ENCODE measurements at places on chromosomes 4 and X.

- peak; percentile 50 for DNase-seq
Measured at GRCh38 chrX:17374619-17375366, at the start of gene NHS. Gene NHS, plus strand, starts transcription at chrX:17375200. Its CDS starts 558 bp downstream, at chrX:17375758.

DNA sequence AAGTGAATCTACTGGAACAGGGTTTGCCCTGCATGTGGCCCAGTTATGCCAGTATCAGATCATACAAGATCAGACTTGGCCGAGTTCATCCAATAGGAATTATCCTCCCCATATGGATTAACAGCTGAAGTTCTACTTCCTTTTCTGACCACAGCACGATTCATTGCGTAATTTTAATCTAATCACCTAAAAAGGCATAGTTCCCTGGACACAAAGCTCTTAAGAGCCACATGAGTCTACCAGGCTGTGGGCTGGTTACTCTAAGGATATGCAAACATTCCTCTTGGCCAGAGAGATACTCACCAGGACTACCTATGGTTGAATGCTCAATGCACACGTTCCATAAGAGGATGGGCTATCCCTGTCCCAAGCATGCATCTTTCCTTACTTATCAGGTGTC, 46.9 kb downstream of the CHST7 start:
- DNase-seq, result no peak

GRCh38 chr4:44071959-44072955, 376.4 kb downstream of the KCTD8 start:
- no peak for DNase-seq

- no peak for DNase-seq
Measured at GRCh38 chr4:153433754-153434105, 32.4 kb upstream of the TMEM131L start.

GRCh38 chrX:40175511-40176350, 78.0 kb upstream of the BCOR start:
- DNase-seq, result peak; percentile 37

DNA sequence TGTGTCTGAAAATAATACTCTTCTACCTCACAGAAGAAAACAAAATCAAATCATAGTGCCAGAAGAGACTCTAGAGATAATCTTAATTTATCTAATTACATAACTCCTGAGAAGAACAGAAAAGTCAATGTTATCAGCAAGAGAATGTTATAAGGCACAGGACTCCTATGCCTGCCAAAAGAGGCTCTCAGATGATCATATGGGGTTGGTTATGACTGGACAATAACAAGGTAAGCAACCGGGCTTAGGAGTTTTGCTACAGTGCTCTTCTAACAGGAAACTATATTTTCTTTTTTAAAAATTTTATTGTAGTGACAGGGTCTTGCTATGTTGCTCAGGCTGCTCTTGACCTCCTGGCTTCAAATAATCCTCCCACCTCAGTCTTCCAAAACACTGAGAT, 3.5 kb upstream of the C4orf17 start:
- DNase-seq, result no peak

GRCh38 chr4:4477796-4478195, 64.1 kb downstream of the STX18 start:
- no peak for DNase-seq

DNA sequence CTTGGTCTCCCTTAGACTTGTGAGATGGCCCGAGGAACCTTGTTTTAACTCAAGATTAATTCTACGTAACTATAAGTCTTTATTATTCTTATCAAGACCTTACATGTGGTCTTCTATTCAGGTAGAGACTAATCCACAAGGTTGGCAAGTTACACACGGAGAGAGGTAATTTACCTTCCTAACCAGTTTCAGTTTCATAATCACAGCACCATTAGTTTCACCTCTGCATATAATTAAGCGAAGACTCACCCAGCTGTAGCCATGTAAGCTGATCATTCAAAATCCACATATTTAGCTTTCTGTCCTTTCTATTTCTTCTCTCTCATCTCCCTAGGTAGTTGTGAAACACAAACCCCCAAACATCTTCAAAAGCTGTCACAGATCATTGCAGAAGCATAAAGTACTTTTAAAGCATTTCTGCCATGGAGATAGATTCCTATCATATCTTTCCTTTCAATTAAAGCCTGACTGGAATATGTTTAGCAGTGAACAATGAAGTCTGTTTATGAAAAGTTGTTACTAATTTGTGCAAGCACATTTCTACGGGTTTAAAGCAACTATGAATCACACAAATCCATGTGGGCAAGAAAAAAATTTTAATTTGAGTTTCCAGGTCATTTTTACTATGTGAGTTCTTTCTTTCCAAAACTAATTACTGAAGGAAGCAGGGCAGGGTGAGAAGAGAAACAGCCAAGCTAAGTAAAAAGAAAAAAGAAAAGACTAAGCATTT, 78.5 kb downstream of the BTC start:
- no peak for DNase-seq

GRCh38 chrX:57178605-57179004, 41.4 kb upstream of the SPIN2A start:
- DNase-seq, result no peak

DNA sequence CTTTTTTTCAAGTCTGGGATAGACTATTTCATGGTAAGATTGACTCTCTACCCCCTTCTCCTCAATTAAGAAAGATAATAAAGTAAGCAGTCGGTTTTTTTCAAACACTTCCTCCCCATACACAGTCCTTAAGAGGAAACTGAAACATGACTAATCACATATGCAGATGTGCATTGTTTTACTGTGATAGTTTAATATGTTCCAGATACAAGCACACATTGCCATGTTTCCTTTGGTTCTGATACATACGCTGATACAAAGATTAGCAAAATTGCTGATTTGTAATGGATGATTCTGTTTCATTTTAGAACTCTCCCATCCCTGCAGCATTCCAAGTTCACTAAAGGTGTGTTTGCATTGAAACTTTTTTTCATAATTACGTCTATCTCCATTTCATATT, 76.1 kb downstream of the FBXO8 start:
- no peak for DNase-seq

DNA sequence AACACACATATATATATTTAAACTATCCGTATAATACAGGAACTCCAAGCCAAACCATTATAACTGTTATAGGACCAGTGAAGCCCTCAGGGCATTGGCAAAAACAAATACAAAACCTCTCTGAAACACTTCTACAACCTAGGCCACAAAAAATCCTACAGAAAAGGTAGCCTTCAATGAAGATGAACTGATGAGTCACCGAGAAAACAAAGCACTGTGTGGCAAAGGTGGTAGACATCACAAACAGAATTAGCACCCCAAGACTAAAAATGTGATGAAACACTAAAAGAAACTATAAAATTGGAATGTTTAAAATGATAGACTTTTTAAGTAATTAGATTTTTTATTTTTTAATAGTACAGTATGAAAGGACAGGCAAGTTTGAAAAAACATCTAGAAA, 5.5 kb upstream of the HSPA4L start:
- no peak for DNase-seq

GRCh38 chrX:22276781-22277180, 4.1 kb downstream of the CBLL2 start:
- no peak for DNase-seq

GRCh38 chr4:100098681-100099080, 91.6 kb downstream of the DDIT4L start:
- DNase-seq, result no peak

DNA sequence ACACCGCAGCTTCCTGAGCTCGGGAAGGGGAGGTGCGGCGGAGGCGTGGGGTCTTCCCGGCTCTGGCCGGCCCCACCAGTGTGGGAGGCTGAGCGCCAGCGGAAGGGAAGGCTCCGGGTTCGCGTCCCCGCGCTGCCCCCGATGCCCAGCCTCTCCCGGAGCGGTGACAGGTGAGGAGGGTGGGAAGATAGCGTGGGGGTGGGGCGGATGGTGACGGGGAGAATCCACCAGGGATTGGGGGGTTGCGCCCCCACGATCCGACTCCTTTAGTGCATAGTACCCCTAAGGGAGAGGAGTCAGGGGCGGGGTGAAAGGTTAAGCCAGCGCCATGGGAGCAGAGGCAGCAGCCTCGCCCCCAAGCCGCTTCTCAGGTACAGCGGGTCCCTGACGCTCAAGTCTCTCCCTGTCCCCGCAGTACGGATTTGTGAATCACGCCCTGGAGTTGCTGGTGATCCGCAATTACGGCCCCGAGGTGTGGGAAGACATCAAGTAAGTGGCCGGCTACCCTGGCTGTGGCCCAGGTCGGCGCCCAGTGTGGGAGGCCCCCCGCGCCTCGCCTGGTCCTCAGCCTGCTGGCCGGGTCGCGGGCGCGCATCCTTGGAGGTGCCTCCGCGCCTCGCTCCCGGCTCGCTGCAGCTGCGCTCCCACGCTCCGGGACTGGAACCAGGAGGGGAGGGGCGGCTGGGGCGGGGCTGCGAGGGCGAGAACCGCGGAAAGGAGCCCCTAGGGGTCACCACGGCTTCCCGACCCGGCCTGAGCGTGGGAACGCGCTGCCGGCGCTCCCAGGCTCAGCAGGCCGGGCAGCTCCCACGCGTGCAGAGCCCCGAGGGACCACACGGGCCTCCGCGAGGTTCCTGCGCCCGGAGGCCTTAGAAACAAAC, 791 bp downstream of the GUCY1B1 start:
- no peak for DNase-seq

DNA sequence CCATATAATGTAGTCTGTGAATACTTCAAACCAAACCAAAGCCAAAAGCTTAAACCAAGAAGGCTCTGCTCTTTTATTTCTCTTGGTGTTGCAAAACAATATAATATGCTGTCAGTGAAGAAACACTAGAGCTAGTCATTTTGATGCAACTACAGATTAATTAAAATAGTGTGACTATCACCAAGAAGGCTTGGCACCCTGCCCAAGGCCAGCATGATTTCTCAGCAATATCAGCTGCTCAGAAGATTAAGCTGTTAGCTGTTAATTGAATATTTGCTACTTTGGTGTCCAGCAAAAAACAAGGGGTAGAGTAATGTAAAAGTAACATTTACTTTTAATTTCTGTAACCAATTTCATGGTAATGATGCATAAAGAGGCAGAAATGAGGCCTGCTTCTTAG, 104.9 kb upstream of the PRPS2 start:
- no peak for DNase-seq

DNA sequence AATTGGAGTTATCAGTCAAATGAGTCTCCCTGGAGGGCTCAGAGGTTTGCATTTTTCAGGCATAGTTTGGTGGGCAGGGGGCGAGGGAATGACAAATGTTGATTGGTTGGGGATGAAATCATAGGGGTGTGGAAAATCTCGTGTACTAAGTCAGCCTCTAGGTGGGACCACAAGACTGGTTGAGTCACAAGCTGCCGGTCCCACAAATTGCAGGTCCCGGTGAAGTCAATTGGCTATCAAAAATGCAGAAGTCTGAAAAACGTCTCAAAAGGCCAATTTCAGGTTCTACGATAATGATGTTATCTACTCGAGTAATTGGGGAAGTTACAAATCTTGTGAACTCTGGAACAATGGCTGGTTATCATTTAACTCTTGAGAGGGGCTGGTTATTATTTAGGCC, 98.8 kb upstream of the DHX15 start:
- DNase-seq, result no peak

GRCh38 chr4:177099211-177099610, 210.5 kb upstream of the NEIL3 start:
- DNase-seq, result no peak

GRCh38 chrX:145729635-145730034, 88.0 kb upstream of the SLITRK2 start:
- no peak for DNase-seq

DNA sequence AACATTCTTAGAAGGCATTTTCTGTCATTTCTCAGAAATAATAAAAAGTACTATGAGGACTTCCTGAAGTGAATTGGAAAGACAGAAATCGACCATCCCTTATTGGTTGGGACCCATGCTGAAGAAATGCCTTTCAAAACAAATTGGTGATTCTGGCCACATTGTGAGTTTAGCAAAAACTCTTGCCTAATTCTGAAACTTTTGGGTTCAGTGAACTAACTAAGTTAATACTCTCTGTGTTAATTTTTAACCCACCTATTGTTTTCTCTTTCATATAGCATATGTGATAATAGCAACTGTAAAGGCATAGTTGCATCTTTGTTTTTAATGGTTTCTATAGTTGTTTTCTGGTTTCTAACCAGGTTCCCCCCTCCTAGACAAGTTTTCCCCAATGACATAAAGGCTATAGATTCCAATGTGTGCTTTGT, 129.3 kb upstream of the FAT1 start:
- no peak for DNase-seq

- DNase-seq, result no peak
Measured at GRCh38 chr4:35970366-35970960, 273.9 kb downstream of the ARAP2 start.

DNA sequence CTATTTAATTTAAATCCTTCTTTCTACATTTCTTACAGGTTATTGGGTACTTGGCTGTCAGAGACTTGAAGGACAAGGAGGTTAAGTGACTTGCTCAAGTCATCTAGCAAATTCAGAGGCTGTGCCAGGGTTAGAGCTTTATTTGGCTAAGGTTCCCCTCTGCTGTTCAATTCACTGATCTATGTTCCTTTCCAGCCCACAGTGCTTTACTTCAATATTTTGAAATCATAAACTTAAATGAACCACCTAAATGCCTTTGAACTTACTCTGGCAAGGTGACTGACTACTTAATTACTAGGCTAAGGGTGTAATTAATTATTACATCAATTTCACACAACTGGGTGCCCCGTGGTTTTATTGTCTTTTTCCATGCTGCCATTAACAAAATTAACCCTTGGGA, 288.7 kb downstream of the CAMK2D start:
- DNase-seq, result no peak

- no peak for DNase-seq
Measured at GRCh38 chrX:41001327-41001726, 83.9 kb upstream of the USP9X start.

DNA sequence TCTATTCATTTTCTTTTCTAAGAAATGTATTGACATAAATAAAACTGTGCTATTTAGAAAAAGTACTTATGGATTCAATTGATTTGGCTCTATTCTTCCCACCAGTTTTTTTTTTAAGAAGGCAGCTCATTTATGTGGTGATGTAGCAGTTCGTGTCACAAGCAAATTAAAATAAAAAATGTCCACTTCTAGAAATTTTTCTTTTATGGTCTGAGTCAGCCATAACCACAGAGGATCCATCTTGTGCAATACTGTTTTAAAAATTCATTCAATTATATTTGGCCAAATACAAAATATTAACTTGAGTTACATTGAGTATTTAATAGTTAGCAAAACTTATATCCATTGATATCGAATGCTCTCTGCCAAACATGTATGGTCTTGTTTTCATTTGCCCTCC, 207.9 kb upstream of the FAT1 start:
- no peak for DNase-seq

GRCh38 chr4:140213116-140213515, 59.1 kb upstream of the MAML3 start:
- DNase-seq, result no peak

- no peak for DNase-seq
Measured at GRCh38 chr4:5463936-5464650, 244.3 kb downstream of the EVC2 start.

DNA sequence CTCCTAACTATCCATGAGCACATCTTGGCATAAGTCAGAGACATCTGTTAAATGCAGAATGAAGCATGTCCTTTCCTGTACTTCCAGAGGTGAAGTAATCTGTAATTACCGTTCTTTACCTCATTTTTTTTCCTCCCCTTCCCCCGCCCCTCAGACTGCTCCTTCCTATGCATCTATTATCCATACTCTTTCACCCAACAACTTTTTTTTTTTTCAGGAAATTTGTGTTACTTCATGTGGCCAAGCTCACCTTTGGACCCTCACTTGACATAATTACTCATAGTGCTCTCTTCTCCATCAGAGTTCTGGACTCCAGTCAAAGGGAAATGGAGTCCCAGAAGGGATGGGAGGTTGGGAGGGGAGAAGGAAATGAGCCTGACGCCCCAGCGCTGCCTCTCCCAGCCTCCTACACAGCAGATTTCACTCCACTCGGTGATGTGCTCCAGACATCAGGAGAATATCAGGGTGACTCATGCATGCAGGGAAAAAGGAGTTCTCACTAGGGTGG, 568.8 kb downstream of the STIM2 start:
- DNase-seq, result no peak

Data from prostate gland (tissue), 2 donors.